HS-27A (cell line): ENCODE measurements at places on chromosomes 2 and 18.

DNA sequence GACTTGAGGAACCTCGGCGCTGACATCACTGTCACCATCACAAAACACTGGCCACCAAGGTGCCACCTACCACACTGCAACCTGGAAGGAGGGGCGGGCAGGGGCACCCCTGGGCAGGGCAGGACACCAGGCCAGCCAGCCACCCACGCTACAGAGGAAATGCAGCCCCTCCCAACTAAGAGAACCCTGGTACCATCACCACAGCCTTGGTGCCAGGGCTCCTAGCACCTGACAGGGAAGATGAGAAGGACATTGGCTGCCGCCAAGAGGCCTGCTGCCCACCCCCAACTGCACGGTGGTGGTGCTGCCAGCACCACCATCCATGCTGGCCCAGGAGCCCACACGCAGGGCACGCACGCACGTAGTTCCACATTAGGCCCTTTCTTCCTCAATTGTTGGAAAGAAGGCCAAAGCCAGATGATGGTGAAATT is 88.7 kb downstream of the HDAC4 start:
- no peak for DNase-seq

GRCh38 chr2:102768892-102769291 is 7.1 kb downstream of the TMEM182 start:
- DNase-seq = no peak

- no peak for DNase-seq
Measured at GRCh38 chr18:21257386-21257785, 15.4 kb downstream of the GREB1L start.

DNA sequence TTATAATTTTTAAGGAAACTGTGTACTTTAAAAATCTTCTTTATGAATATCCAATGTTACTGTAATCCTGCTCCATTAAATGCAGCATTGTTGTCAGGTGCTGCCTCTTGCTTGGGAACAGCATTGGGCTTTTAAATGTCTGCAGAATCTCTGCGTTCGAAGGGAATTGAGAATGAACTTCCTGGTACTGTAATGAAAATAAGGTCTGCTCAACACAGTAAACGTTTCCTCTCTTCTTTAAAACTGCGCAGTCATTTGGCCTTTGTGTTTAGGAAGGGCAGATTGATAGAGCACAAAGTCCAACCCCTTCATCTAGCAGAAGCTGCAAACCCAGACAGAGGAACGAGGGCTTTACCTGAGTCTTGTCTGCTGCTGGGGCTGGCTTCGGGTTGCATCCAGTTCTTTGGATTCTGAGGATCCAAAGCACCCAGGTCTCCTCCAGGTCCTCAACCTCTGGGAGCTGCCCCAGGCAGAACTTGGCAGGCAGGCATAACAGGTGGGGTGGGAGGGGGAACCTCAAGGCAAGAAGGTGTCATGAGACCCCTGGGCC is 104.5 kb downstream of the UGGT1 start:
- DNase-seq = no peak

- DNase-seq = no peak
Measured at GRCh38 chr2:27991146-27991545, 100.6 kb downstream of the BABAM2 start.

GRCh38 chr2:160043265-160043664 is 19.1 kb downstream of the PLA2R1 start:
- no peak for DNase-seq

- DNase-seq = no peak
Measured at GRCh38 chr2:204591225-204591624, 46.0 kb downstream of the PARD3B start.

- DNase-seq = no peak
Measured at GRCh38 chr2:226216575-226216974, 583.0 kb downstream of the IRS1 start.

GRCh38 chr2:34578641-34579040 is 979.5 kb upstream of the FAM98A start:
- no peak for DNase-seq

DNA sequence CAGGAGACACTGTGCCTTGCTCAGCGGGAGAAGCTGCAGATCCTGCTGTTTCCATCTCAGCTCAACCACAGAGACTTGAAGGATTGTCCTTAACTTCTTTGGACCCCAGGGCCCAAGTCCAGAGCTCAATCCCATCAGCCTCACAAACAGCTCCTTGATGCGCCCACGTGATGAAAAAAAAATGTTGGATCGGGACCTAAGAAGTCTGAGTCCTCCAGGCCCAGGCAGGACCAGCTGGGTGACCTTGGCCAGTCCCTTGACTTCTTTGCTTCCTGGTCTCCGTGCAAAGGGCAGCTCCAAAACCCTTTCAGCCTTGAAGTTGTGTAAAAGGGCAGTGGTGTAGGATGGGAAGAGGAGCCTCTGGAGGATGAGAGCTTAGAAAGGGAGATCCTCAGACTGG is 175.5 kb downstream of the ZFP36L2 start:
- no peak for DNase-seq

- DNase-seq = no peak
Measured at GRCh38 chr2:55151733-55152433, 80.2 kb downstream of the CLHC1 start.

DNA sequence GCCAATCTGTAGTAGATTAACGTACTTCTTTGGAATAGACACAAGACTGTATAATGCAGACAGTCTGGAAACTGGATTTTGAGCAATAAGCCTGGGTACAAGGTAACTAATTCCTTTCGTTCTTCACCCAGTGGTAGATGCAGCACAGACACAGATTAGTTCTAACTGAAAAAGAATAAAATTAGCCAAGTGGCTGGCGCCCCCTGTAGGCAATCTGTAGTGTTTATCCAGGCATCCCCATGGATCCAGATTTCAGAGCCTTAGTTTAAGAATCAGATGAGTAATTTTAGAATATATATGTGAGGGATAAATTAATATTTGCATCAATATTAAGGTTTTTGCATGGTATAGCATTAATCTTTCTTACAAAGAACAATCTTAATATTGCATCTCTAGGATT is 563.9 kb downstream of the DCC start:
- no peak for DNase-seq

GRCh38 chr2:35931626-35932025 is 424.0 kb upstream of the CRIM1 start:
- DNase-seq = no peak
